Stimulated activated CD8-positive, alpha-beta memory T cell treated with anti-CD3 and anti-CD28 coated beads, Interleukin-15, amount 100 ng/mL, for 24 hours (primary cell): ENCODE measurements at places on chromosomes 5 and 9.

GRCh38 chr9:12784461-12785259 lies 9.8 kb downstream of the LURAP1L start:
- DNase-seq, result no peak

DNA sequence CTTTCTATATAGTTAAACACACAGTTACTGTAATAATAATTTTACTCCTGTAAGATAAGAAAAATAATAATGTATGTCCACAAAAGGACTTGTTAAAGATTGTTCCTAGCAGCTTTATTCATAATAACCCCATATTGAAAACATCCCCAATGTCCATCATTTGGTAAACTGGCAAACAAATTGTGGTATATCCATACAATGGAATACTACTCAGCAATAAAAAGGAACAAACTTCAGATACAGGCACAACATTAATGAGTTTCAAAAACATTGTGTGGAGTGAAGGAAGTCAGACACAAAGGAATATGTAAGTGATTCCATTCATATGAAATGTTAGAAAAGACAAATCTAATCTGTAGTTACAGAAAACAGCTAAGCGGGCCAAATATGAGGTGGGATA lies 1.9 kb upstream of the MEGF10 start:
- no peak for DNase-seq

GRCh38 chr5:79076819-79077218 lies 7.3 kb downstream of the BHMT2 start:
- no peak for DNase-seq

GRCh38 chr5:159286420-159287035 lies 23.4 kb downstream of the UBLCP1 start:
- DNase-seq, result no peak

DNA sequence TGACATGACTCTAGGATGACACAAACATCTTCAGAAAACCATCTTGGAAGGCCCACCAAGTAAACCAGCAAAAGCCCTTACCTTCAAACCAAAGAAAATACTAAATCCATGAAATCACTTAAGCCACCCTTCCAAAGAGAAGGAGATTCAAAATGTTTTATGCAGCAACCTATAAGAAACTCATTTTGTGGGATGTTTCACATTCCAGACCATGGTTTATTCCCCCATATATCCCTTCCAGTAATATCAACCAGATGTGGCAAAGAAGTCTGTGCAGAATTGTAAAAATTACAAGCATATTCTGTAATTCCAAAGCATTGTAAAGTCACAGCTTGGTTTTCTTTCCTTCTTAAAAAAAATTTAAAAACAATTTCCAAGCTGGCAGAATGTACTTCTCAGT lies 117.4 kb downstream of the SLIT3 start:
- DNase-seq, result no peak

DNA sequence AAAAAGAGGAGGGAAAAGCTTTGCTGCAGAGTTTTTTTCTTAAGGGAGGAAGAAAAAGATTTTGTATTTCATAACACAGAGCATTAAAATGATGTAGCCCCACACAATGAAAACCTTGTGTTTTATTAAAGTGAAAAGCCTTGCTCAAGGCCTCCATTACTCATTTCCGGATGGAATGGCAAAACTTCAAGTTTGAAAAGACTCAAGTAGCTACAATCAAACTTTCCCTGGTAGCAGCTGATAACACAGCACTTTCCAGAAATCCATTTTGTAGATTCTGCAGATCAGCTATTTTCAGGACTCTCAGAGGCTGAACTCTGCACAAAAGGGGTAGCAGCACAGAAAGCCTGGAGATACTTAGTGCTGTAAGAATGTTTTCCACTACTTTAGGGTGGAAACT lies 374.8 kb downstream of the NFIB start:
- no peak for DNase-seq

GRCh38 chr5:137486707-137487106 lies 12.4 kb downstream of the SPOCK1 start:
- no peak for DNase-seq

- no peak for DNase-seq
These were observed at the start of gene SLC1A1 for GRCh38 chr9:4489919-4490704. Gene SLC1A1, plus strand, starts transcription at chr9:4490468. Its CDS starts 212 bp downstream, at chr9:4490680.

DNA sequence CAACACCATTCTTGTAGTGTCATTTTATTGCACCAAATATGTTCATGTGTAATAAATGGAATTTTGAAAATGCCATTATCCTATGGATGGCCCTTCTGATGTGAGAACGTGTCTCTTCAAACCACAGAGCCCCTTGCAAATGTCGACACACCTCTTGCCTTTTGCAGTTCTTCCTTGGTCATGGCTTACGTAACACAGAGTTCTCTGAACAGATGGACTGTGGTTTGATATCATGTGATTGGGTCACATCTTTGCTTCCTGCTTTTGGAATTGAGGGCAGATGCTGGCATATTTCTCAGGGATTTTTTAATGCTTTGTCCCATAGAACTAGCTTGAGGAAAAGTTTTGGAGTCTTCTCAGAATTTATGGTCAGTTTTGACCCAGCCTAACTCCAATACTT lies 4.6 kb downstream of the TGFBR1 start:
- DNase-seq, result no peak

- no peak for DNase-seq
These were observed 126.2 kb upstream of the PLCXD3 start for GRCh38 chr5:41636605-41637004.

DNA sequence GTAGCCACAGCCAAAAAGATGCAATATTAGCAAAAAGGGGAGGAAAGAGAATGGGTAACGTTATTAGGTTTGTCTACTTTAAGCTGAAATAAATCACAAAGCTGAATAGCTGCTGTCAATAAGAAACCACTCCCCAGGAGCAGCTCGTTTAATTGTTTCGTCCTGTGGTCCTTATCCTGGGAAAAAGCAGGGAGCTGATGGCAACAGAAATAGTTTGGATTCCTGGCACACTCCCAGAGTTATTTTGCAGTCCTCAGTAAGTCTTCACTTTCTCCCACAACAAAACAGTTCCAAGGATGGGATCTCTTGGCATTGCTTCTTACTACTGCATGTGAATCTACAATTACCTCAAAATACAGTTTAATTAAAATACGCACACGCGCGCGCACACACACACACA lies 28.8 kb downstream of the FRMD3 start:
- DNase-seq, result no peak

GRCh38 chr9:124385623-124386022 lies 29.6 kb downstream of the PSMB7 start:
- no peak for DNase-seq

DNA sequence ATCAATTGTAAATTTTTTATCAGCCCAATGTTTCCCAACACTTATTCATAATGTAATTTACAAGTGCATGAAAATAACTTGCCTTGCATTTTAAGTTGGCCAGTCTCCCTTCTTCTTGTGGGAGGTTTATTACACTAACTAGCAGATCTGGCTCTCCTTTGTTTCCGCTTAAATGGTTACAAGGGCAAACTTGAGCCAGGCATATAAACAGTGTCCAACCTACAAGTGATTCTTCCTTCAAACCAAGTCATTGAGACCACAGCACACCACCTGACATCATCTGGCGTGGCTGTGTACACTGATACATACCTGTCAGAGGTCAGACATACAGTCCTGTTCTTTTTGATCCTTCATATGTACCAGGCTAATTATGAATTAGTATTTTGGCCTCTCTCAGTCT lies 80.1 kb downstream of the ALDH1A1 start:
- no peak for DNase-seq

DNA sequence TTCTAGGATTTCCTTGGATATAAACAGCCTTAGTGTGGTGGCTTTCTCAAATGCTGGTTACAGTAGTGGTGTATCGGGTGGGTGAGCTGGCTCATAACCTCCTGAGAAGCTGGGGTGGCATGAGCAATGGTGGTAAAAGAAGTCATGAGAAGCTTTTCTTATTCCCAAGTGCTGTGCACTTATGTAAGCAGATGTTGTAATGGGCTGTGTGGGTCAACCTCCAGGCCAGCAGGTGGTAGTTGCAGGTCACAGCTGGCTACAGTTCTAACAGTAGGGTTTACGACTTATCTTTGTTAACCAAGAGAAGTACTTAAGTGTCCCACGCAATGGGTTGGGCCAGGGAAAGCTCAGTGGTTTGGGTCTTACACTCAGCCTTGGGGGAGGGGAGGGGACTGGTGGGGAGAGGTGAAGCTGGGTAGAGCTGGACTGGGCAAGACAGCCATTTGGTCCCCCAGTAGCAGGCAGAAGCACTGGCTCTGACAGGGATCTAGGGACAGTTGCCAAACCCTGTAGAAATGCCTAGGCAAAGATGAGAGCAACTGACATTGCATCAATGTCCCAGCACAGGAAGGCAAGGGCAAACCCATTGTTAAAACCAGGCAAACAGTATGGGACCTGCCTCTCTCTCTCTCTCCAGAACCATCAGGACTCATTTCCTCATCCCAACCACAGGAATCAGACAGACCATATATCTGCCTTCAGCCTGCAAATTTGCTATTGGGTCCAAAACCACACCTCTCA lies 76.8 kb downstream of the RNF130 start:
- DNase-seq, result no peak

DNA sequence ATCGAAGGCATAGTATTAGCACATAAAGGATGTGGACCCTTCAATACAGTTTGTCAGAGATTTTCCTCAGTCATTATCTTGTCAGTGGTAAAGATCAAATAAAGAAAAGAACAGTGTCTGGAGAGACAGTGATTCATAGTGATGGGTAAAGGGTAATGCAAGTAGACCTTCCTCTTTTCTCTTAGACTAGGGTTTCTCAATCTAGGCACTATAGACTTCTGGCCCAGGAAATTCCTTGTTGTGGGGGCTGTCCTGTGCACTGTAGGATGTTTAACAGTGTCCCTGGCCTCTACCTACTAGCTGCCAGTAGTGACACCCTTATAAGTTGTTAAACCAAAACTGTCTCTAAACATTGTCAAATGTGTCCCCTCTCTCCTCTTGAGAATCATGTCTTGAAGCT lies 6.9 kb downstream of the CAMK4 start:
- DNase-seq, result no peak

DNA sequence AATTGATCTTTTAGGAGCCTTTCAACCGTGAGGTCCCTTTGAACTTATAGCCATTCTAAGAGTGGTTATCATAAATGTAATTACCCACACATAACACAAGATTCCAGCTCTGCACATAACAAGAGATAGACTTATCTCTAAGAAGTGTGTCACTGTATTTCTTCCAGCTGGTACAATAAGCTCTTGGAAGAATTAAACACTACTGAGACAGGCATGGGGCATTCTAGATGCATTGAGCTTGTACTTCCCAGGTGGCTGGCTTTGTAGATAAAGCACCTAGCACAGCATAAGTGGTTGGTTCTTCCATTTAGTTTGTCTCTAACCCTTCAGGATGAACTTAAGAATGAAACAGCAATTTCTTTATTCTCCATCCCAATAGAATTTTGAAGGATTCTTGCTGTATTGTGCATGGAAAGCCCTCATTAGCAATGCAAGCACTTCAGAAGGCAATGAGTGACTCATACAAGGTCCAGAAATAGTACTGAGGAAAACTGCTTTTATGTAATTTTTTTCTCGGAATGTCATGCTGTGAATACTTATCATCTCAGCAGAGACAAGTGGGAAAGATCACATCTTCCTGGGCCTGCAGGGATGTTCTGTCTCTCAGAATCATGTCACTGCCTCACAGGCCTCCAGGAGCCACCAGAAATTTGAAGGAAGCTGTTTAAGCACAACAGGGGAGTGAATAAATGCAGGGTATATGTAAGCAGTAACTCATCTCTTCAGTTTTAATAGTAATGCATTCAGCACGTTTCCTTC lies 91.1 kb upstream of the CD180 start:
- DNase-seq, result no peak

GRCh38 chr5:56608217-56608925 lies 207.0 kb upstream of the MAP3K1 start:
- DNase-seq, result no peak

DNA sequence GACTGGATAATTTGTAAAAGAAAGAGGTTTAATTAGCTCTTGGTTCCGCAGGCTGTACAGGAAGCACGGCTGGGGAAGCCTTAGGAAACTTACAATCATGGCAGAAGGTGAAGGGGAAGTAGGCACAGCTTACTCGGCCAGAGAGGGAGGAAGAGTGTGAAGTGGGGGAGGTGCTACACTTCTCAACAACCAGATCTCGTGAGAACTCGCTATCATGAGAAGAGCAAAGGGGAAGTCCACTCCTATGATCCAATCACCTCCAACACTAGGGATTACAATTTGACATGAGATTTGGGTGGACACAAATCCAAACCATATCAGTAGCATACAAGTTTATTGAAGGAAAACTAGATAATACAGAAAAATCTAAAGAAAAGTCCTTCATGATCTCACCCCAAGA lies 39.9 kb downstream of the NEURL1B start:
- DNase-seq, result no peak

GRCh38 chr5:78653681-78654366 lies 5.3 kb upstream of the LHFPL2 start:
- no peak for DNase-seq

DNA sequence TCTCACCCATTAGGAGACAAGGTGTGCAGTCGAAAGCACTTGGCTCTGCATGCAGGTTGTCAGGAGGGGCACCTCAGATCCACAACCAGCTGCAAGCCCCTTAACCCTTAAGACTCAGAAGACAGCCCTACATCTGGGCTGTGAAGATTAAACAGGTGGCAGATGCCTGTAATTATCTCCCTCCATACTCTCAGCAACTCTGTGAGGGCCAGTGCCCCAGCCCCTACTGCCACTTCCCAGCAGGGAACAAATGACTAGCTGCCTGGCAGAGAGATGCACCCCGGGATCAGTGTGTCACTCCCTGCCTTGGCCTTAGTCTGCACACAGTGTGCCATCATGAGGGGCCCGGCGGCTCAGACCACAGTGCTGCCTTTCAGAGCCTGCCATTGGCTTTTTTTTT lies 42.0 kb downstream of the CRB2 start:
- DNase-seq, result no peak

GRCh38 chr9:20786807-20787206 lies 102.7 kb downstream of the FOCAD start:
- DNase-seq, result no peak

DNA sequence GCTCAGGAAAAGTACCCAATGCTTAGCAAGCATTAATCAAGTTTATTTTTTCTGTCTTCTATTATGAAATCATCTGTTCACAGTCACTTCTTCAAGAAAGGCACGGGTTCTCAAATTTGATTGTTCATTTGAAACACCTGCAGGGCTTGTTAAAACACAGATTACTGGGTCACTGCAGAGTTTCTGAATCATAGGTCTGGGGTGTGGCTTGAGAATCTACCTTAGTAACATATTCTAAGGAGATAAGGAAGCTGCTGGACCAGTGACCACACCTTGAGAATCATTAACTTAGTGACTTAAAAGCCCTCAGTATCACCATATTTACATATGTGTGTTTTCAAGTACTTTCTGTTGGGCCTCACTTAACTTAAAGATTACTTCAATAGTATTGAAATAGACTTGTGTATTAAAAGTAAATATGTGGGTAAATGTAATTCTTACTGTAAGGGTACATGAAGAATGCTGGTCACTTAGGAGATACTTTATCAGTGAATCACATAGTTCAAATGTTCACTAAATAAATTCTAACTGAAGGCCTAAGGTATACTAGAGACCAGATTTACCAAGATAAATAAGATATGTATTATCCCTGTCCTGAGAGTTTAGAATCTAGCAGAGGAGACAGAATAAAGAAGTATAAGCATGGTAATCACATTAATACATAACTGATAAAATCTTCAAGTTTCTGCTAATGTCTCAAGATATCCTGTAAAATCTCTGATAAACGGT lies 1342.1 kb upstream of the C9orf72 start:
- DNase-seq, result no peak

GRCh38 chr9:137115394-137116026 lies 977 bp upstream of the DPP7 start:
- no peak for DNase-seq

GRCh38 chr5:149366169-149366729 lies 8.4 kb downstream of the PCYOX1L start:
- no peak for DNase-seq

GRCh38 chr9:35935755-35936509 lies 22.0 kb downstream of the OR2S2 start:
- no peak for DNase-seq

GRCh38 chr5:109718632-109719031 lies 28.9 kb downstream of the MAN2A1 start:
- no peak for DNase-seq
